ENCODE measurements at places on chromosomes 13 and 19.
A peak's percentile ranks its signal among the peaks of the same experiment; 100 is the strongest.

GRCh38 chr13:112942689-112943308, 26.2 kb upstream of the MCF2L start:
- DNase-seq: peak; percentile 47

DNA sequence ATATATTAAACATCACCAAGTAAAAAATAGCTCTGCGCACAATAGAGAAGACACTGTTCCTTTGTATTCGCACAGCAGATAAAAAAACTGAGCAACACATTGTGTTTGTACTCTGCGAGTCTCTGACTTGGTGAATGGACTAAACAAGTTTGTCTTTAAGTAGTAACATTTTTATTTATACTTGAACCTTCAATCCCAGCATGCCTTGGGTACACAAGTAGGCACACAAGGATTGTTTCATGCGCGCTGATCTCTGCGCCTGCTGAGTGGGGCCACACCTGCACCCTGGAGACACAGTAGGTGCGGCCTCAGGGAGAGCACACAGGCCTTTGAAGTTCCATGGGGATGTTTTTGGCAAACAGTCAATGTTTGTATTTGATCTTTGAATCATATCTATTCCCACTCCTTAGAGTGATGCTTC, 318.9 kb downstream of the MYO16 start:
- no peak for DNase-seq

- DNase-seq: no peak
These were observed 37.4 kb upstream of the ZNF527 start for GRCh38 chr19:37333457-37333856.

GRCh38 chr19:38615007-38615581, 2.7 kb downstream of the MAP4K1 start:
- no peak for DNase-seq

GRCh38 chr13:80035096-80035495, 305.8 kb downstream of the SPRY2 start:
- DNase-seq: no peak

- DNase-seq: no peak
These were observed 88.8 kb downstream of the KCTD12 start for GRCh38 chr13:76797361-76797760.

DNA sequence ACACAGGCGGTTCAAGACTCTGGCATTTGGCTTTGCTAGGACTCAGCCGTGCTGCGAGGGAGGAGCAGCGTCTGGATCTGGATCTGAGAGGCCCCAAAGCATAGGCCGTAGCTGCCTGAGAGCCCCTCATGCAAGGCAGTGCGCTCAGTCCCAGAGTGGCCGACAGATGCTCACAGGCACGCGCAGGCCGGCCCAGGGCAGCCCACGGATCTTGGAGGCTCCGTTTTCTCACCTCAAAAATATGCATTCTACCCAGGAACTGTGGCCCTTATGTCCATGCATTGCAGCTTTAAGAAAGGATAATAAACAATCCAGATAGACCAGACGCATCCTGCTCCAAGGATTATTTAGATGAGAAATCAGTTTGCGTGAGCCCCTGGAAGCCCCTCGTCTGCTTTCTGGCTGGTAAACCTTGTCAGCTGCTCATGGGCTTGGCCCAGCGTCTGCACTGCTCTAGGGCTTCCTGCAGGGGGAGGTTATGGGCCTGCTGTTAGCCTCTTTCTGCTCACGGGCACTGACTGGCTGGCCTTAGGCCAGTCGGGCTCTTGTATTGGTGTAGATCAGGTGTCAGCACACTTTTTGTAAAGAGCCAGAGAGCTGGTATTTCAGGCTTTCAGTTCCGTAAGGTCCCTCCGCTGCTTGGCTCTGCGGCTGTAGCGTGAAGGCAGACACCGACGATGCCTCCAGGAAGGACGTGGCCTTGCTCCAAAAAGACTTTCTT, 24.2 kb downstream of the TEX29 start:
- peak; percentile 13 for DNase-seq

- no peak for DNase-seq
These were observed 70.8 kb upstream of the PCDH20 start for GRCh38 chr13:61486496-61486895.

DNA sequence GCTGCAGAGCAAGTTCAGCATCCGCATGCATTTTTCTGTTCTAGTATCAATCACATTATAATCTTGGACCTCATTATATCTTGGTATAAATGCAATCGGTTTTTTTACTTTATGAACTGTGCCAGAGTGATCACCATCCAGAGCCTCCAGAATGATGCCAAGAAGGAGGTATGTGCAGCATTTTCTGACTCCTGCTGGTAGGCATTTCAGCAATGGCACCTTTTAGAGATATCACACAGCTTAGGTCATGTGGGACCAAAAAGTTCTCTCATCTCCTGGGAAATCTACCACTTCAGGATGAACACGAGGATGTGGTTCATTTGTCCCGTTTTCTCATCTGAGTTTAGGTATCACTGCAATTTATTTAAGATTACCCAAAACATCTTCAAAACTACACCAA, 220.4 kb downstream of the VWA8 start:
- no peak for DNase-seq

- DNase-seq: no peak
These were observed 16.1 kb upstream of the TPT1 start for GRCh38 chr13:45356966-45357672.

DNA sequence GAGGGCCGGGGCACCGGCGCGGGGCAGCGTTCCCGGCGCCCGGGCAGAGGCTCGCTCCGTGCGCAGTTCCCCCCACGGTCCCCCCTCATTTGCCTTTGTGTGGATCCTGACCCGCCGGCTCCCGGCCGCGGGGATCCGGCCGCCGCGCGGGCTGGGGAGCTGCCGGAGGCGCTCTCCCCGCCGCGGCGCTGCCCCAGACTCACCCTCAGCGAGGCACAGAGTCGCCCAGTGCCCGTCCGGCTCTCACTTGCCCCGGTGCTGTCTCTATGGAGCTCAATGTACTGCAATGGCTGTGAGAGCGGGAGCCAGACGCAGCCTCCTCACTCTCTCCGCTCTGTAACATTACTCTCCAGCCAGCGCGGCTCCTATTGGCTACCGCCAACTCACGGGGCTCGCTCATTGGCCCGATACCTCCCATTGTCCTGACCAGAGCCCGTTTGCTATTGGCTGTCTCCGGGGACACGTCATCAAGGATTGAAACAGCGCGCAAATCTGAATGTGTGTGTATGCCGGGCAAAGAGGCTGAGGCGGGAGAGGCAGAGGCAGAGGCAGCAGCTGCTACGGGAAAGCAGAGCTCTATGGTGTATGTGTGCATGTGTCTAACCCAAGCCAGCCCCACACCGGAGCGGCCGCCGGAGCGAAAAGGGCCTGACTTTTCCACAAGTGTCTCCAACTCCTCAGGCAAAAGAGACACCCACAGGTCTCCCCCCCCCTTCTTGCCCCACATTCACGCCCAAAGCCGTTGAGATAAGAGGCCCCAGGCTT, at the start of gene HMGB1:
HMGB1 (minus strand) TSS at position 344 of the 765 bp plus-strand sequence. CDS start 2,256 bp downstream, outside the sequence.
- DNase-seq: peak; percentile 100

Measured in NCI-H524 treated with DMSO at 0.1 percent for 48 hours (cell line).